ENCODE measurements at places on chromosomes 3 and 15.
A peak's percentile ranks its signal among the peaks of the same experiment; 100 is the strongest.

DNA sequence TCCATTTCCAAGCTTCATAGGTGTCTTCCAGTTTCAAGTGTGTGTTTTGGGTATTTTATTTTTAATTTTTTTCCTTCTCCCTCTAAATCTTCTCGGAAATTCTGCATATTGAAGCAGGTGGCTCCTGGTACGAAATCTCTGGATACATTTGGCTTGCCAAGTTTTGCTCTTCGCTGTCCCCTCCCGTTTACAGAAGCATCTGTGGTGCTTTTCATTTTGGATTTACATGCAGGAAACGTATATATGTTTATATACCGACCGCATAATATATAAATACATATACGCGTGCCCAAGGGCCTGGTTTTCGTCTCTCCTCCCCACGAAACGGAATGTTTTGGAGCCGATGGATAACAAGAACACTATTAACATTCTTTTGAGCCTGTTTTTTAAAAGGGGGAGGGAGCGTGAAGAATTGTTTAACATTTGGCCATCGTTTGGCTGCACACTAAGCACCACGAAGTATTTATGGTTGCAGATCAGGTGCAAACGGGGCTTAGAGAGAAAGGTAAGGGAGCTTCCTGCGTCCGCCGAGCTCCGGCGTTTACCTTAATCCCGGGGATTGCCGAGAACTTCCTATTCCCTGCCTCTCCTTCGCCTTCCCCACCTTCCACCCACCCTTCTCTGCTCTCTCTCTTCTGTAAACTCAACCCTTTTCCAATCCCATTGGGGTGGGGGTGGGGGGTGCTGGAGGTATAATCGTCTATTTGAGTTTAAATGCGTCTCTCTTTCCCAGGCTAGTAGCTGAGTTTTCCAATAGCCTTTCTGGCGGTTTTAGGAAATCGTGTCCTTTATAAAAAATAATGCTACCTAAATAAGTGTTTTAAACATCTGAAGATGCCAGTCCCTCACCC, 1.1 kb upstream of the NLGN1 start:
- peak; percentile 49 for DNase-seq

DNA sequence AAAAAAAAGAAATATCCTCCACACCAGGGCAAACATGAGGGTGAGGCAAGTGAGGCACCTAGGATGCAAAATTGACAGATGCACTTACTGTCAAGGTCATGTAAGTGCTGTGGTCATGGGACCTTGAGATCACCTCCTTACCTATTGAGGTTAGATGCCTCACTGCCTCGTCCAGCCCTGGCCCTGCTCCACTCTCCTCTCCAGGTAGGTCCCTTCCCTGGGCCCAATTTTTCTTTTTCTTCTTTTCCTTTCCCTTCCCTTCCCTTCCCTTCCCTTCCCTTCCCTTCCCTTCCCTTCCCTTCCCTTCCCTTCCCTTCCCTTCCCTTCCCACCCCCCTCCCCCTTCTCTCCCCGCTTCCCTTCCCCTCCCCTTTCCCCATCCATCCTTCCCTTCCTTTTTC, 71.1 kb upstream of the DLG1 start:
- DNase-seq: no peak

- DNase-seq: peak; percentile 14
Observed at GRCh38 chr15:90789462-90789861, 72.3 kb downstream of the BLM start.

DNA sequence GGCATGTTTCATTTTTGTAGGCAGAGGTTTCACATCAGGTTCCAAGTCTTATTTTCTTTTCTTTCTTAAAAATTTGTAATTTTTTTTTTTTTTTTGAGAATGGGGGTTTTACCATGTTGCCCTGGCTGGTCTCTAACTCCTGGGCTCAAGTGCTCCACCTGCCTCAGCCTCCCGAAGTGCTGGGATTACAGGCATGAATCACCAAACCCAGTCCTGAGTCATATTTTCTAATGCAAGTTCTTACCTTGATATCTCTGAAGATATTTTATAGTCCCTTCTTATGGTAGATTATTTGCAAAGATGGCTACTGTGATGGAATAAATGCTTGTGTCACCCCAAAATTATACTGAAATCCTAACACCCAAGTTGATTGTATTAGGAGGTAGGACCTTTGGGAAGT, 63.8 kb downstream of the SLC9A9 start:
- DNase-seq: no peak

- no peak for DNase-seq
Observed at GRCh38 chr3:150662410-150663200, 41.1 kb downstream of the ERICH6 start.

DNA sequence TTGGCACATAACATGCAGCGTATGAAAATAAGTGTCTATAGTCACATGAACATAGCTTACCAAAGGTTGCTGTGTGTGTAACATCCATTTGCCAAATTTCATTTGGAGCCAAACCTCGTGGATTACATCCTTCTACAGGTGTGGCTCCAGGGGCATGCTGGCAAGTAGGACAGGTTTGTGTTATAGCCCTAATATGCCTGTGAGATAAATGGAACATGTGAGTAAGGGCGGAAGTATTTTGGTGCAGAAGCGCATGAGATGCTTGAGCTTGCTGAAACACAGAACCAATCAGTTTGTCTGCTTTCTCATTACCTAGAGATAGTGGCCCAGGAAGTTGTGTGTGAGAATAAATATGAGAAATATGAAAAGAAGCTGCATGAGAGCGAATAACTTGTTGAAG, 21.8 kb upstream of the XCR1 start:
- no peak for DNase-seq

GRCh38 chr15:79116771-79117170, 26.2 kb upstream of the RASGRF1 start:
- DNase-seq: no peak

DNA sequence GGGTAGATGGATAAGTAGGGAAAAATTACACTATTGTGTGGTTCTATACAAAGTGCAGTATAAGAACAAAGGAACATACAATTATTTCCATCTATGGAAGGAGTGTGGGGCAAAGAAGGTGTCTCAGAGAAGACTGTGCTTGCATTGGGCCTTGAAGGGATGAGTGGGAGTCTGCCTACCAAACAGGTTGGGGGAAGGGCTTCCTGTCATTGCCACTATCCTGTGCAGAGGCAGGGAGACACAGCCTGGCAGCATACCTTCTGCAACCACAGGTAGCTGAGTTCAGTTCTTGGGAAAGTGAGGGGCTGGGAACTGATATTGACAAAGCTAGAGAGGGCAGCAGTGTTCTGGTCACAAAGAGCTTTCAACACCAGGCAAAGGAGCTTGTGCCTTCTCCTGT, 3.4 kb downstream of the TIMP4 start:
- no peak for DNase-seq

GRCh38 chr3:76107935-76108570, 322.7 kb upstream of the ZNF717 start:
- DNase-seq: peak; percentile 54

DNA sequence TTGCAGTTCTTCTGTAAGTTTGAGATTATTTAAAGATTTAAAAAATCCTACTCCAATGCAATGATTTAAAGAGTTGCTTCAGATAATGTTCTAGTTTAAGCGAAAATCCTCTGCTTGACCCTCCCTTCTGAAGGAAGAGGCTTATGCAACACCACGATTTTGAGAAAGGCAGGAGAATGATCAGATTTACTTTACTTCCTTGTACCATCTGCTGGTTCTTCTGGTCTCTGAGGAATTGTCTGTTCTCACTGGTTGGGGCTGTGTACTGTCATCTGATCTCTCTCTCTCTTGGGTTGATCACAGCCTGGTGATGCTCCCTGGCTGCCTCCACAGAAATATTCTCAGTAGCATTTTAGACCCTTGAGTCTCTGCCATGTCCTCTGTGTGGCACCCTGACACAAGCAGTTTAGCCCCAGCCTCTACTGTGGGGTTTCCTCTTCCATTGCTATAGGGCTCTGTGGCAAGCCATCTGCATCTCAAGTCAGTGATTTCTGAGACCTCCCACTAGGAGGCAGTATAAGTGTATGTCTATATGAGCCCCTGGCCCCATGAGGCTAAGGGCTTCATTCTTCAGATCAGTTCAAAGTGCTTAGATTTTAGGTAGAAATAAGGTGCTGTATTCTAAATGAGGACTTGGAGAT, 50.8 kb upstream of the PLAAT1 start:
- DNase-seq: peak; percentile 53

DNA sequence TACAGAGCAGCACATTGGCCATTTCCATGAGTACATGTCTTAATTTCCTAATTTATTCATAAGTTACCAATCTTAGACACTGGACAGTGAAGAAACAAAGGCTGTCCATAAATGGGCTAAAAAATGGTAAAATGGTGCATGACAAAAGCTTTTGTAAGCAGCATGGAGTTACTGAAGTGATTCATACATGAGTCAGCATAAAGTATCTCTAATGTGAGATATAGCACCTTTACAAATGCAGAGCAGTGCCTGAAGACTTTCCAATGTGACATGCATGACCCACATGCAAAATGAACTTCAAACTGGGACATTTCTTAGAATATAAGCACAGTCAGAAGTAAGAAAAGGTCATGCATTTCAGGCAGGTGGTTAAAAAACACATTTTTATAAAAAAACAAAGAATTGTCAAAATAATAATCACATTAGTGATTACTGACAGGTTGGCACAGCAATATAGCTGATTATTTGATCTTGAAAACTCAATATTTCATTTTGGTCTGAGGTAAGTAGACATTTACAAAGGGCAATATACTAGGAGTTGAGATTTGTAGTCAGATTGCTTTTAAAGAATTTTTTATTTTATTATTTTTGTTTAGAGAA, 299.3 kb downstream of the PLCL2 start:
- peak; percentile 44 for DNase-seq

DNA sequence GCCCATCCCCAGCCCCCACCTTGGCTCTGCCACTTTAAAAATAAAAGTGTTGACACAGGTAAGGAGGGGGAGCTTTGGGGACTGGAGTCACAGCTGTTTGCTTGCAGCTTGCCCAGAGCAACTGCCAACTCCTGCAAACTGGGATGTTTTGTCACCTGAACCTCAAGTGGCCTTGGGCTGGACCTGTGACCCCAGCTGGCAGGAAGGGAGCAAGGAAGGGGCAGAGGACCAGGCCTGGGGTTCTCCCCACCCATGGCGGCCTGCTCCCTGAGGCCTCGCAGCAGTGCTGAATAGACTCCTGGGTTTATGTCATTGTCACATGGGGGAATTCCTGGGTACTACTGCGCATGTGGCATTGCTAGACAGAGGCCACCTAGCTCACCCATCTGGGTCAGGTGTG, 246.9 kb upstream of the TLE3 start:
- DNase-seq: no peak

Measured in astrocyte of the hippocampus (primary cell).